ENCODE measurements at places on chromosomes 7 and 10.

DNA sequence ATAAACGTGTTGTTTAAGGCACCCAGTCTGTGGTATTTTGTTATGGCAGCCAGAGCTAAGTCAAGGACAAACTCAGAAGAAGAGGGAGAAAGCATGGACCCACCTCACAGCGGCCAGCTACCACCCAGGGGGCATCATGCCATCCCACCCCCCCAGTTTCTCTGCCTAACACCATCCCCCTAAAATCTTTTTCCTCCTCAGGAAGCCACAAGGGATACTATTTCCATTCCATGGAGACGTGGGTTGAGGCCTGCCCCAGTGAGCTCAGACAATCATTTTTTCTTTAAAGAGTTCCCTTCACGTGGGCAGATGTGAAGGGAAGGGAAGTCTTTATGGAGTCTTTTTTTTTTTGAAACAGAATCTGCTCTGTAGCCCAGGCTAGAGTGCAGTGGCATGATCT lies 131.8 kb downstream of the FGFR2 start:
- DNase-seq = no peak

DNA sequence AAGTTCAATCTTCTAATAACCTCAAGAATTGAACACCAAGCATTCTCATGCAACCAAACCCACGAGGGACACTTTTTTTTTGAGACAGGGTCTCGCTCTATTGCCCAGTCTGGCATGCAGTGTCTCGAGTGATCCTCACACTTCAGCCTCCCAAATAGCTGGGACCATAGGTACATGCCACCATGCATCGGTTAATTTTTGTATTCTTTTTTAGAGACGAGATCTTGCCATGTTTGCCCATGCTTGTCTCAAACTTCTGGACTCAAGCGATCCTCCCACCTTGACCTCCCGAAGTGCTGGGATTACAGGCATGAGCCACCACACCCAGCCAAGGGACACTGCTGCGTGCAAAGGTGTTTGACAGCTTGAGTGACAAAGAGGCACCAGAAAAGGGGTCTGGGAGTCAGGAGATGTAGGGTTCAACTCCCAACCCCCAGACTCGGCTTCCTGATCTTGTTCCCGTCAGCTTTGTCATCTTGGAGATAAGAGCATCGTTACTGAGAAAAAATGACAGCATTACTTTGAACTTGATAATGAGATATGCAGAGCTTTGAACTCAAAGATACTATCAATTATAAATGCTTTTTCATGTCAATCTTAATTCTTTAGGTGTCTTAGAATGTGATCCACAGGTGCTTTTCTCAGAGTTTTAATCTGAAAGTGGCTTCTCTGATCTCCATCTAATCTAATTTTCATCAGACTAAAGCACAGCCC lies 1.6 kb upstream of the CYTH3 start:
- no peak for DNase-seq

DNA sequence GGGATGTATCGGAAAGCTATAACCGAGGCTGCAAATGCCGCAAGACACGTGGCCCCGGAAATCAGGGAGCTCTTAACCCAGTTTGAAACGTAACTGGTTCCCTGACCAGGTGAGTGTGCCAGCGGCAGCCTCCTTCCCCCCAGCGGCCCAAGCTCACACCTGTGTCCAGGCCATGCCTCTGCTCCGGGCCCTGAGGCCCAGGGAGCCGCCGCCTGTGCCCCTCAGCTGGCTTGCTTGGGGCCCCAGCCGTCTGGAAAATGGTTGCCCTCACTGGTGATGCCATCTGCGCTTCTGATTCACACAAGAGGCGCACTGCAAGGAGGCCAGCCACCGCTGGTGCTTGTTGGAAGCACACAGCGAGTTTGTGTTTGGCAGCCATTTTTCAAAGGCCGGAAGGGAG lies 9.2 kb downstream of the PWWP2B start:
- DNase-seq = no peak

DNA sequence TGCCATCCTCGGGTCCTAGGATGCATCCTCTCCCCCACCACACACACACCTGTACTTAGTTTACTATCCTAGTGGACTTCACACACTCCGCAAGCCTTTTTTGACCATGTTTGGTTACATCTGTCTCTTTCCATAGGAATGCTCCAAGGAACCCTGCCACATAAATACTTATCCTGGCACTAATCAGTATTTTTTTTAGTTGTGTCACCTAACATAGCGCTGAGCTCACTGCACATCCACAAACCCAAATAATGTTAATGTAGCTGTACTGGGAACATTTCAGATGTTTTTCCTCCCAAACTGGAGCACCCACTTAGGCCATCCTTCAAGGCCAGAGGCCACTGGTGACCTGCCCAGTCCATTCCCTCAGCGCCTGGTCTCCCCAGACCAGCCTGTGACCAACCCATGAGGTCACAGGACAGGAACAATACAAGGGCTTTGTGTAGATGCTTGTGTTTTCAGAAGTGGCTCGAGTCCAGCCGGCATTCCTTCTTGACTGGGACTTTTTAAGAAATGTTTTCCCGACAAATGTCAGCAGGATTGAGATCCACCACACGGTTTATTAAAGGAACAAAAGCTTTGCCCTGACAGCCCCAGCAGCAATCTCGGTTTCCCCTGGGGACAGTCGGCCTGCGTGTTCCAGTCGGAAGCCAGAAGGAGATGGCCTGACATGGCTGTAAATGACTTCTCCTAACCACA lies 181.4 kb downstream of the JCAD start:
- peak; percentile 43 for DNase-seq

DNA sequence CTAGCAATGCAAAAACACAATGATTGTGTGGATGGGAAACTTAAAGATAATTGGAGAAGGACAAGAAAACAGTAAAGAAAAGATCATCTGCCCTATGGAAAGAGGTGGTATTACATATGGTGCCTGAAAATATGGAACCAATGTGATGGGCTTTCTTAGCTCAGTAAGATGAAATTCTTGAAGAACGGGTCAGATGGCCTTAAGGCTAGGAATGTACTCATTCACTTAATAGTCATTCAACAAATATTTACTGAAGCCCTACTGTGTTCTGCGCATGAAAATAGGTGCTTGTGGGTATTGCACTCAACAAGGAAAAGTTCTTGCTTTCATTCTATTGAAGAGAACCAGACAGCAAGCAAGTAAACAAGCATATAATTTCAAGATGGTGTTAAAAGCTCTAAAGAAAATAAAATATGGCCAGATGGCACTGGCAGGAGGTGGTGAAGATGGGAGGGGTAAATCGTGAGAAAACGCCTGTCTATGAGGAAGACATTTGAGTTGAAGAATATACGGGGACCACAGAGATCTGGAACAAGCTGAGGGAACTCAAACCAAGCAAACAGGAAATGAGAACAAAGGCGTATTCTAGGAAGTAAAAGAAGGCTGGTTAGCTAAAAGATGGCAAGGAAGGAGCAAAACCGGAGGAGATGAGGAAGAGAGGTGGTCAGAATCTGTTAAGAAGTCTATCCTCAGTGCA lies 179.7 kb downstream of the ANK3 start:
- no peak for DNase-seq

DNA sequence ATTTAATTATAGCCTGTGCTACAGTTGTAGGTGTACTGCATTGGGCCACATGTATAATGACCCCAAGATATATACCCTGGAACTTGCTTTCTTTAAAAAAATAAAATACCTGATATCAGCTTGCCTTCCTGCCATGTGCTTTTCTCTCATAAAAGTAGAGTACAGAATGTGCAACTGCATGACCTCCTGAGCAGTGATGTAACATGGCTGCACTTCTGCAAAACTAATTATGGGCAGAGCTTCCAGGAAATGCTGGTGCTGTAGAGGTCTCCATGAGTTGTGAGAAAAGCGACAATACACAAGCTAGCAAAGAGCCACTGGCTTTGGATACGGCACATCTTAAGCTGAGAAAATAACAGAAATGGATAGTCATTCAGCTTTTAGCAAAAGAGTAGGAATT lies 6.5 kb upstream of the ERLIN1 start:
- no peak for DNase-seq

- DNase-seq = no peak
These were observed 345.3 kb downstream of the CXCL12 start for GRCh38 chr10:44039599-44039998.

DNA sequence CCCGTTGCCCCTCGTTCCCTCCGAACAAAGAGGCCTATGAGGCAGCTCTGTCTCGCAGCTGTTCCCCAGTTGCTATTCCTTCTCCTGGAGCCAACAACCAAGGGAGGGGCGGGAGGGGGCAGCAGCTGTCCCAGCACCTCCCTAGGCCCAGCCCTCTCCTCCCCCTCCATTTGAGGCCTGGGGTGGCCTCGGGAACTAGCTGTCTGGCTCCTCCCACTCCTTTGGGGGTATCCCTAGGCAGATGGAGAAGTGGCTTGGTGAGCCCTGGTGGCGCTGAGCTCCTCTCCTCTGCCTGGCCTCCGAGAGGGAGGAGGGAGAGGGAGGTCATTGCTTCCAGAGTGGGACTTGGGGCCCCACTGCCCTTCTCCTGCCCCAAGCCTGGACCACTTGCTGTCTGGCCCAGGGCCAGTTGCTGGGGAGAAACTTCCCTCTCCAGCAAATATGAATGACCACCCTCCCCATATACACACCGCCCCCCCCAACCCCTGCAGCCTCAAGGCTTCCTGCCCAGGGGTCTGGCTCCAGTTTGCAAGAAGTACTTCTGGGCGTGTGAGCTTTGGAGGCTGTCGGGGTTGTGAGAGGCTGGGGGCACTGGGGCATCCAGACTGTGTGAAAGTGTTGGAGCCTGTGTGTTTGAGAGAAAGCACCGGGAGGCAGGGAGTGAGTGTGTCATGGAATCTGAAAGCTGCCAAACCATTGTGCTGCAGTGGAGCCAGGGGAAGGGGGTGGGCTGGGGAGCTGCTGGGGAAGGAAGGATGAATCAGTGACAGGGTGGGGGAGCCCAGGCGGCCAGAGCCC lies 3.1 kb downstream of the FLNC start:
- DNase-seq = no peak

- no peak for DNase-seq
These were observed 105.2 kb upstream of the CTBP2 start for GRCh38 chr10:125265579-125265955.

GRCh38 chr7:147070886-147071285 lies 954.3 kb downstream of the CNTNAP2 start:
- DNase-seq = no peak

GRCh38 chr10:384538-385305 lies 249.5 kb downstream of the ZMYND11 start:
- DNase-seq = no peak

- DNase-seq = no peak
These were observed 10.0 kb upstream of the PRKCQ start for GRCh38 chr10:6590100-6590499.

GRCh38 chr7:128859232-128860157 lies 3.2 kb upstream of the ATP6V1F start:
- no peak for DNase-seq

DNA sequence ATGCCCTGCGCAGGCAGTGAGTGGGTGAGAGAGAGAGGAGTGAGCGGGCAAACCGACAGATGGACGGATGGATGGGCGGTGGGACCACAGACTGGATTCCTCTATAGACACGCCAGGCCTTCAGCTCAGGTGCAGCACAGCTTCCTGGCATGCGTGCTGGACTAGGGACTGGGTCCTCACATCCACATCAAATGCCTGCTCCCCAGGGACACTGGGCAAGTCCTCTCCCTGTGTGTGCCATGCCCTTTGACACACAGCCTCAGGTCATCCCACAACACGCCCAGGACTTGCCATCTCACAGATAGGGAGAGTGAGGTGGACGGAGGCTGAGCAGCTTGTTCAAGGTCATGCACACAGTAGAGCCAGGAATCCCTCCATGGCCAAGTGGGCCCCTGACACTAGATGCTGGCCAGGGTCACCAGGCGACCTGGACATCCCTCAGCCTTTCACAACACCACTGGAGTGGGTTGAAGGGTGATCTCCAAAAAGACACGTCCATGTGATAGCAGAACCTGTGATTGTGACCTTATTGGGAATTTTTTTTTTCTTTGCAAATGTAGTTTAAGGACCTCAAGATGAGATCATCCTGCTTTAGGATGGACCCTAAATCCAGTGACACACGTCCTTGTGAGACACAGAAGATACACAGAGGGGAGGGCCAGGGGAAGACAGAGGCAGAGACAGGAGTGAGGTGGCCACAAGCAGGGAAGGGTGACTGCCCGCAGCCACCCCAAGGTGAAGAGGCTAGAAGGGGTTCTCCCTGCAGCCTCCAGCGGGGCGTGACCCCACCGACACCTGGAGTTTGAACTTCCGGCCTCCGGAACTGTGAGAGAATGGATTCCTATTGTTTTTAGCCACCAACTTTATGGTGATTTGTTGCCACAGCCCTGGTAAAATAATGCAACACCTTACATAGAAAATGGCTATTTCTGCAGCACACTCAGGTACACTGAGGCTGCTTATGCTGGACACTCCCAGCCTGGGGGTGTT lies 155.0 kb upstream of the CHST15 start:
- DNase-seq = no peak

- no peak for DNase-seq
These were observed 11.6 kb downstream of the SCART1 start for GRCh38 chr10:133465191-133465949.

GRCh38 chr10:125415006-125415633 lies 254.8 kb upstream of the CTBP2 start:
- DNase-seq = no peak

GRCh38 chr7:99094401-99094800 lies 49.5 kb downstream of the SMURF1 start:
- DNase-seq = no peak

DNA sequence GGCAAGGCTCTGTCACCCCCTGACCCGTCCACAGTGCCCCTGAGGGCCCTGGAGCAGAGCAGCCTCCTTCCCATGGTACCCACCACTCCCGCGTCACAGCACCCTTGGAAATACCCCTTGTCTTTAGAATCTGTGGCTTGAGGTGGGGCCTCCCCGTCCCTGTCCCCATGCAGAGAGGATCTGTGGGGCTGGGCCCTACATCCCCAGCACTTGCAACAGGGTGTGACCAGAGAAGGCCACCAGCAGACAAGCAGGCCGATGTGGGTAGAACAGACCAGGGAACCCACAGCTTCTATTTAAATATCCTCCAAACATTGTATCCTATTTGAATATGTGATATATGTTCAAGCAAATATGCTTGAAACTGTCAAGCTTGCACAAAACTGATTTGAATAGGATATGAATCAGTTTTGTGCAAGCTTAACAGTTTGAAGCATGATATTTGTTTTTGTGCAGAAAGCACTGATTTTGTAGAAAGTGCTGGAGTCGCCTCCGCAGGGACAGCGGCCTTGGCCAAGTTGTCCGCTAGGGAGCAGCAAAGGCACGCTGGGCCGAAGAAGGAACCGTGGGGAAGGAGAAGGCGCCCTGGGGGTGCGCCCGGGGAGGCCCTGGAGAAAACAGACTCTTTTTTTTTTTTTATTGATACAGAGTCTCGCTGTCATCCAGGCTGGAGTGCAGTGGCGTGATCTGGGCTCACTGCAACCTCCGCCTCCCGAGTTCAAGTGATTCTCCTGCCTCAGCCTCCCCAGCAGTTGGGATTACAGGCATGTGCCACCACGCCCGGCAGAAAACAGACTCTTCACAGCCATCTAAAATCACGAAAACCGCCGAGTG lies 2.2 kb downstream of the CFAP46 start:
- DNase-seq = peak; percentile 45

All from adrenal gland (tissue), 19 donors.